ENCODE measurements at places on chromosomes 11 and 22.
A peak's percentile ranks its signal among the peaks of the same experiment; 100 is the strongest.

- no peak for DNase-seq
Measured at GRCh38 chr11:122804161-122804560, 34.1 kb upstream of the CRTAM start.

DNA sequence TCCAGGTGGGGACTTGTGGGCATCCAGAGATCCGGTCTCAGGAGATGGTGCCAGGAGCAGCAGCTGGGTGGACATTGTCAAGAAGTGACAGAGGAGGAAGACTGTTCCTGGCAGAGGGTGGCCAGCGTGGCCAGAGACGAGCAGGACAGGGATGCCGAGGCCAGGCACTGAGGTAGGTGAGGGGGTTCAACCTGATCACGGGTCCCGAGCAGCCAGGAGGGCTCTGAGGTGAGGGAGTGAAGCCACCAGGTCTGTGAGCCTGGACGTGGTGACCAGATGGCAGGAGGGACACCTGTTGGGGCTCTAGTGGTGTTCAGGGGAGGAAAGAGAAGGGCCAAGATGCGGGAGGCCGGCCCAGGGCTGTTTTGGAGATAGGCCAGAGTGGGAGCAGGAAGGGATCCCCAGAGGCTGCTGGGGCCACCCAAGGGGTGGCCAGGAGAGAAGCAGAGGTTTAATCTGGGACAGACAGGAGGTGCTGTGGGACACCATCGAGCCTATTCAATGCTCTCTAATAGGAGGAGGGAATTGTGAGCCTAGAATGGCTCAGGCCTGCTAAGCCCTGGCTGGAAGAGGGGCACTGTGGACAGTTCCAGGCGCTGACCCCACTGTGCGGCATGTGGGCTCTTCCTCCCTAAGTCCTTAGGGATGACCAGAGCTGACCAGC, 6.3 kb downstream of the PPM1F start:
- DNase-seq: no peak

- no peak for DNase-seq
Measured at GRCh38 chr22:21873619-21874018, 6.2 kb upstream of the MAPK1 start.

DNA sequence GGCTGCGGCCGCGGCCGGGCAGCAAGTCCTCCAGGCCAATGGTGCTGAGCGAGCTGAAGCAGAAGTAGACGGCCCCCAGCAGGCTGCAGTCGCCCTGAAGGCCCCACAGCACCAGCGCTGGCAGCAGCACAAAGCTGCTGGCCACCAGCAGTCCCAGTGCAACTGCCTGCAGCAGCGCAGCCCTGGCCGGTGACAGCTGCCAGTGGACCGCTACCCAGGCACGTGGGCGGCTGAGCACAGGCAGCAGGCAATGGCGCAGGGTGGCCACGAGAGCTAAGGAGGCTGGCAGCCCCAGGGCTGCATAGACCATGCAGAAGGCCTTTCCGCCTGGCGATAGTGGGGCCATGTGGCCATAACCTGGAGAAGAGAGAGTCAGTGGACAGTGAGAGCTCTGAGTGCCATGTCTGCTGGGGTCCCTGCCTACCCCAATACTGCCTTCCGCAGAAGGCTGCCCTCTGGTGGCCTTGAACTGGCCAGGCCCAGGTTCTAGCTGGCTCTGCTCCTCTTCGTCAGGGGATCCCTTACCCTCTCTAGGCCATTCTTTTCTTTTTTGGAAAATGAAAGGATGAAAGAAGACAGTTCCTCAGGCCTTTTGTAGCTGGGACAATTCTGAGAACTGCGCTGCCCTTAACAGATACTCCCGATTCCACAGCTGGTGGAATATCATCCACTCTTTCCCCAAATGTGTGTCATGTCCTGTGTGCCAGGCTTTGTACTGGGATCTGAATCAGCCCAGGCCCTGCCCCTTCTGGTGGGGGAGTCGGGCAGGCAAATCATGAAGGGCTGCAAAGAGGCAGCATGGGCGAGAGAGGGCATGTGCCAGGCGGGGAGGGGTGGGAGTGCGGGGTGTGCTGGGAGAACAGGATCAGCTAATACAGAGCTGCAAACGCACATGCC, 1.8 kb downstream of the KCNK7 start:
- DNase-seq: no peak

DNA sequence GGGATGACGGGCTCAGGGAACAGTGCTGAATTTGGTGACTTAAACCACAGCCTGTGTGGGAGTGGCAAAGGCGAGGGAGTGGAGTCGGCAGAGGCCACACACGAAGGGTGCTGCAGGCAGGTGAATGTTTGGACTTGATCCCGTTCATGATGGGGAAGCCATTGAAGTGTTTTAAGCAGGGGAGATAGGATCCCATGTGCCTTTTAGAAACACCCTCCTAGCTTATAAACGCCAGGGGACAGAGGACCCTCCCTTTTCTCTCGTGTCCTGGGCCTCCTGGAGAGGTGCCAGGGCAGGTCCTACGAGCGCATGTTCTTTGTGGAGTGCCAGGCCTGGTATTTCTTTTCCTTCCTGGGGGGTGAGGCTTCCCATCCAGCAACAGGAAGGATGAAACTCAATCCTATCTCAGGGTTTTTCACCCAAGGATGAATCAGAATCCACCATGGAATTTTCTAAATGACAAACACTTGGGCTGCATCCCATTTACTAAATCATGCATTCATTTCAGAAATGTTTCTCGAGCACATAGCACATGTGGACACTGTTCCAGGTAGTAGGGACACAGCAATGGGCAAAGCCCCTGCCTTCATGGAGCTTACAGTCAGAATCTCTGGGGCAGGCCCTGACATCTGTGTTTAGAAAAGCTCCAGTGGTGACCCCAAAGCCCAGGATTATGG, 59.6 kb downstream of the CHRDL2 start:
- DNase-seq: no peak

GRCh38 chr11:70688142-70688541, 289.8 kb downstream of the CTTN start:
- no peak for DNase-seq

DNA sequence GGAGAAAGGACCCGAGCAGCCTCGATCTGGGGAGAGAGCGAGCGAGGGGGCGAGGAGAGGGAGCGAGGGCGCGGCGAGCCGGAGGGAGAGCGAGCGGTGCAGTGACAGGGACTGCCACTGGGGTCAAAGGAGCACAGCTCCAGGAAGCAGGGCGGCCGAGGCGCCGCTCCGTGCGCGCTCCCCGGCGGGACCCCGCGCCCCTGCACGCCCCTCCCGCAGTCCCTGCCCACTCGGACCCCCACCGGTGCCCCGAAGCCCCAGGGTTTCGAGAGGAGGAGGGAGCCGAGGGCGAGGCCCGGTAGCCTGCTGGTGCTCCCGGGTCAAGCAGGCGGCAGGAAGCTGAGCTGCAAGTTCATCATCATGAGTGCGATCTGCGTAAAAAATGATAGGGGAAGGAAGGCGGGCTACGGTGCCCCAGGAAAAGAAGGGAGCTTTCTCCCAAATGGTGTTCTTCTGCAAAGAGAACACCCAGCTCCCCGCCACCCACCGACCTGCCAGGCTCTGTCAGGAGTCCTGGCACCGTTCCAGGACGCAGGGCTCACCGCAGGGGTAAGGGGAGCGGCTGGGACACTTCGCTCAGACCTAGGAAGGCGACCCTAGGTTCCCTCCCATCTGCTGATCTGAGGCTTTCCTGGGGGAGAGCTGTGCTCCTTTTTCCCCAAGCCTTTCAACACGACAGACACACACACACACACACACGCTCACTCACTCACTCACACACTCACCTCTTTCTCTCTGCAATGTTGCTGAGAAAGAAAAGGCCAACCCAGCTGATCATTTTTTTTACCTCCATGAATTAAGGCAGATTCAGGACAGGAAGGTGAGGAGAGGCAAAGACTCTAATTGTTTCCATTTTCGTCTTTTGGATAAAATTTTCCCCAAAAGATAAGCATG, at the start of gene MPPED2:
Gene MPPED2 (minus strand): TSS at position 103 of the 894 bp plus-strand sequence. CDS start 5,980 bp downstream, outside the sequence.
- no peak for DNase-seq

- DNase-seq: no peak
Measured at GRCh38 chr11:134047586-134047999, 21.3 kb upstream of the JAM3 start.

GRCh38 chr11:57779276-57779675, 17.7 kb downstream of the CTNND1 start:
- DNase-seq: no peak

- no peak for DNase-seq
Measured at GRCh38 chr22:47552024-47552423, 789.6 kb downstream of the TBC1D22A start.

GRCh38 chr11:88454881-88455280, 117.3 kb upstream of the CTSC start:
- no peak for DNase-seq

GRCh38 chr11:79813551-79813950, 372.7 kb upstream of the TENM4 start:
- DNase-seq: no peak

DNA sequence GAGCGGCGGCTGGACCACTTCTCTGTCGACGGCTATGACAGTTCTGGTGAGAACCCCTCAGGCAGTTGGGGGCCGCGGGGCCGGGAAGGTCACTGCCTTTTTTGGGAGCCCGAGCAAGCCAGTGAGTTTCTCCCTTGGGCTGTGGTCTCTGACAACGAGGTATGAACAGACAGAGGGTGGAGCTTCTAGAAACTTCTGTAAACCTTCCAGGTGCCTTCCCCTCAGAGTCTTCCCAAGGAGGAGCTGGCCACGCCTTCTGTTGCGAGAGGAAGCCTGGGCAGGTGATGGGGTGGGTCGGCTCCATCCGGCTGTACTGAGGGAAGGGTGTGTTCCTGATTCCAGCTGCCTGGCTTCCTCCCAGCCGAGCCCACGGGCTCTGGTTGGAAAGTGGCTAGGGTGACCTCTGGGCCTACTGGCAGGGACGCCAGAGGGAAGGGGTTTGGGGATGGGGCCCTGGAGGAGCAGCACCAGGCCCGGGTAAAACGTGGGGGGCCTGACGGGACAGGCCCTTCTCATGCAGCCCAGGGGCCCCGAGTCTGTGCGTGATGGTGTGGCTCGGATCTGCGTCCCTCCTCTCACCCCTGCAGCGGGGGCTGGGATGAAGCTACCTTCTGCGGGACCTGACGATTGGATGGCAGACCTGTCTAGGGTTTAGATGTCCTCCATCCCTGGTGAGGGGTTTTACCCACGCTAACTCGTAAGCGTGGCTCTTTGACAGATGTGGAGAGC, 110.8 kb downstream of the KCNQ1OT1 start:
- DNase-seq: no peak

GRCh38 chr11:9936754-9937153, 272.9 kb downstream of the SWAP70 start:
- DNase-seq: no peak

DNA sequence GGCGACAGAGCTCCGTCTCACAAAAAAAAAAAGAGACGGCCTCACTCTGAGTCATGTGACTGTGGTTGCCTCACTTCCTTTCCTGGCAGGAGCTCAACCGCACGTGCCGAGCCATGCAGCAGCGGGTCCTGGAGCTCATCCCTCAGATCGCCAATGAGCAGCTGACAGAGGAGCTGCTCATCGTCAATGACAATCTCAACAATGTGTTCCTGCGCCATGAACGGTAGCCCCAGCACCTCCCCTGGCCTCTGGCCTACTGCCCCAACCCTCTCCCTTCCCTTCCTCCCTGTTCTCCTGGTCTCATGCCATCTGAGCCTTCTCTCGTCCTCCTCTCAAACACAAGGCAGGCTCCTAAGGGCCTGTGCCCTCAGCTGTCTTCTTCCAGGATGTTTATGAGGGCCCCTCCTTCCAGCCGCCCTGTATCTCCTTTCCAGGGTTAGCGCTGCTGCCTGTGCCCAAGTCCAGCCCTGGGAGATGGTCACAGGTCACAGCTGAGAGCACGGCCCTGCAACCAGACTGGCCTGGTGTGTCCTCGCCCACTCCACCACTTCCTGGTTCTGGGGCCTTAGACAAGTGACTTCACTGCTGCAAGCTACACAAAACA, 30.7 kb downstream of the TOM1 start:
- peak; percentile 44 for DNase-seq

DNA sequence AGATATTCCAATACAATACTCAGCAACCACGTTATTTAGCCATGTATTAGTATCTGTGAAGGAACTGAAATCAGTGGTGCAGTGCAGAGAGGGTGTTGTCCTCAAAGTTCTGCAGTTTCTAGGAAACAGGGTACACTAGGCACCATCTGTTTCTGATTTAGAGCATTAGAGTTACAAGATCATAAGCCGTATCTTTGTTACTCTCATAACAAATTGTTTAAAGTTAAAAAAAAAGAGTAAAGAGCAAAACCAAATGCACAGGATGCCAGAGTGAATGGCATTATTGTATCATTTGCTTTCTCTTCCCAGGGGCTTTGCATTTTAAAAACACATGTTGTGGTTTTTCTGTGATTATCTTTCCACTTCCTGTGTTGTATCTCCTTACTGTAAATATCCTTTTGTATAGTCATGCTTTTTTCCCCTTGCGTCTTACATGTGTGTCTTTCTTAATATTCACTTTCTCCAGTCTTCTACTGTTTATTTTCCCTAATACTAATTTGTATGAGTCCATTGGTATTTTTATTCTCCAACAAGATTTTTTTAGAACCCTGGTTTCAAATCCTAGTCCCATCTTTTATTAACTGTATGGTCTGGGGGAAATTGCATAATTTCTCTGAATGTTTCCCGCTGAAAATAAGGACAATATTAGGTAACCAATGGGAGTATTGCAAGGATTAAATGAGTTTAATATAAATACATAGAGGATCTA, 15.2 kb upstream of the NUP160 start:
- DNase-seq: no peak

GRCh38 chr11:79308429-79308828, 132.4 kb downstream of the TENM4 start:
- no peak for DNase-seq

DNA sequence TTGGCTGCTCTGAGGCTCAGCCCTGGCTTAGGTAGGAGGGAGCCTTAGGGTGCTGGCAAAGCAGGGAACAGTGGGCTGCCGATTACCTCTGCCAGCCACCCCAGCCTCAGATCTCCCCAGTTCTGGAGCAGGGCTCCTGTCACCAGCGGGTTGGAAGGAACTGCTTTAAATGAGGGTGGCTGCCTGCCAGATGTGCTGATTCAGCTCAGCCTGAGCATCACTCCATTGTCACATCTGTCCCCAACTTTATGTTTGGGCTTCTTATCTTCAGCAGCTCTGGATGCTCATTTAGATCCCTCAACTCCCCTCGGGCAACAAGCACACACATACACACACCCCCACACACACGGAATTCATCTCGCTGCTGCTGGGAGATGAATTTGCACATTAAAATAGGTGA, 16.9 kb upstream of the ANKK1 start:
- DNase-seq: no peak

DNA sequence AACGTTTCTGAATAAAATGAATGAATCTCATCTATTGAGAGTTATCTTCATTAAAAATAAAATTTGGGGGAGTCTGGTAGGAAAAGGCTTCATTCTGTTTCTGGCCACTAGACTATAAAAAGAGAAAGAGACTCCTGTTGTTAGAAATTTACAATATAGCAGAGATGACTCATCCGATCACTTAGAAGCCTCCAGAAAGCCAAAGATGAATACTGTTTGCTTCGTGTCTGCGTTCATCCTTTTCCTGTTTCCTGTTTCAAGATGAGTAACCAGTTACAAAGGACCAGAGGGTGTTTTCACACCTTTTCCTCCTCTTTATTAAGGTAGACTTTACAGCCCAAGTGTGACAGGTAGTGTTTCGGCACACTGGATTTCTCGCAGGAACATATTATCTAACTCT, 1120.7 kb downstream of the LRRC4C start:
- DNase-seq: no peak

Measured in T follicular helper cell (primary cell).